ENCODE measurements at places on chromosomes 7 and 10.

DNA sequence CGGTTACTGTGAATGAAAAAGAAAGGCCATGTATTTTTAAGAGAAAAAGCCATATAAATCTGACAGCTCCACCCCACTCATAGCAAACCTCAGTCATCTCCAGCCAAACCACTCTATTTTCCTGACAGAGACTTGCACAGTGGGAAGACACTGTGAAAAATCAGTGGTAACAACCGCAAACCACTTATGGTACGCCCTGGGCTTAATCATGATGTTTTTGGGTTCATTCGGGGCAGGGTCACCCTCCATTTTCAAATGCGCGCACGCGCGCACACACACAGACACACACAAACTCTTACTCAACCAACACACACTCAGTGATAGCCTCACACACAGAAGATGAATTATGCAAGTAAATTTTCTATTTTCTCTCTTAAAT, 82.1 kb upstream of the HPS1 start:
- DNase-seq, result no peak

DNA sequence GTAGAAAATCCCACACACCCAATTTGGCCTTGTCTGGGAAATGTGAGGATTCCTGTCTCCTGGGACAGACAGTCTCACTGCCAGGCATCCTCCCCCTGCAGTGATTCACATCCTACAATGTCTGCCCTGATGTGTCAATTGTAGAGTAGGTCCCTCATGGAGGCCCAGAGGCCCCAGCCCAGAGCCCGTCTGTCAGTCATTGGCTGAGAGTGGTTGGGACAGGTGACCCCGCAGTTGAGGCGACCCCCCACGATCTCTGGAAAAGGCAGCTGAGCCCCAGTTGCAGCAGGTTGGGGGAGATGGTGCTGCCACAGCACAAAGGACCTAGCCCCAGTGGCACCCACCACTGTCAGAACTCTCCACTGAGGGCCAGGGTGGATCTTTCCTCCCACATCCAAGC, 84.3 kb upstream of the INSIG1 start:
- no peak for DNase-seq

- no peak for DNase-seq
Observed at GRCh38 chr10:101612872-101613271, 24.8 kb downstream of the DPCD start.

GRCh38 chr7:154965014-154965413, 37.9 kb downstream of the PAXIP1 start:
- DNase-seq, result no peak

DNA sequence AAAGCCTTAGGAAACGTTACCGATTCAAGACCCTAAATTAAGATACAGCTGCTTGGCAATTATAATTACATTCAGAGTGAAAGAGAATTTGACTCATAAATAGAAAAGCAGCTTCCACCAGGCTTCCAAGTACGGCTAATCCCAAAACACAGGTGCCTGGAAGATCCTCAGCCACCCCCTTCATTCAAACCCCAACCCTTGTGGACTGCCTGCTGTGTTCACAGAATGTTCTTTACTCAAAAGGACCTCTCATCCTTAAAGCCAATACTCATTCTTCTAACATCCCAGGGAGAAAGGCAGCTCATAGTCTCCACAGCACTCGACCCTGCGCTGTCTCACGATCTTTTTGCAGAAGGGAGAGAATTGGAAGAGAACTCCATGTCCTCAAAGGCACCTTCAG, 32.9 kb downstream of the RNF32 start:
- DNase-seq, result no peak

- peak; percentile 90 for DNase-seq
Observed at GRCh38 chr10:119178372-119179119, at the start of gene PRDX3. Gene PRDX3 (minus strand): TSS chr10:119178812. CDS start chr10:119178790, 22 bp downstream.

GRCh38 chr10:30430544-30431298, 3.3 kb upstream of the MAP3K8 start:
- DNase-seq, result no peak

GRCh38 chr7:40583667-40584444, 449.1 kb downstream of the SUGCT start:
- DNase-seq, result no peak

DNA sequence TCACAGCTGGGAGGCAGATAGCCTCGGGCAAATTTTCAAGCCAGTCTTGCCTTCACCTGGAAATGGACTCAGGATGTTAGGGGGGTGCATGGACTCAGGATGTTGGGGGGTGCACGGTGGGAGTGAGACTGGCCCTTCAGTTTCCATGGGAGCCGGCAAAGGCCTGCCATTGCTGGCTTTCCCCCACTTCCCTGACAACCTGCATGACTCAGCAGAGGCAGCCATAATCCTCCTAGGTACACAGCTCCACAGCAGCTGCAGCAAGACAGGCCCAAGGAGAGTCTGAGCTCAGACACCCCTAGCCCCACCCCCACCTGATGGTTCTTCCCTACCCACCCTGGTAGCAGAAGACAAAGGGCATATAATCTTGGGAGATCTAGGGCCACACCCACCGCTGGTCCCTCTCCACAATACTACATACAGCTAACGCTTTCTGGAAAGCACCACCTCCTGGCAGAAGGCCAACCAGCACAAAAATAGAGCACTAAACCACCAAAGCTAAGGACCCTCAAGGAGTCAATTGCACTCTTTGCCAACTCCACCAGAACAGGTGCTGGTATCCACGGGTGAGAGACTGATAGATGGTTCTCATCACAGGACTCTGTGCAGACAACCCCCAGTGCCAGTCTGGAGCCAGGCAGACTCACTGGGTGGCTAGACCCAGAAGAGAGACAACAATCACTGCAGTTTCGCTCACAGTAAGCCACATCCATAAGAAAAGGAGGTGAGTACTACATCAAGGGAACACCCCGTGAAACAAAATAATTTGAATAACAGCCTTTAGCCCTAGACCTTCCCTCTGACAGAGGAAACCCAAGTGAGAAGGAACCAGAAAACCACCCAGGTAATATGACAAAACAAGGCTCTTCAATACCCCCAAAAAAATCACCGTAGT, 18.3 kb downstream of the C7orf25 start:
- no peak for DNase-seq

- DNase-seq, result no peak
Observed at GRCh38 chr10:49393757-49394156, 2.1 kb downstream of the DRGX start.

DNA sequence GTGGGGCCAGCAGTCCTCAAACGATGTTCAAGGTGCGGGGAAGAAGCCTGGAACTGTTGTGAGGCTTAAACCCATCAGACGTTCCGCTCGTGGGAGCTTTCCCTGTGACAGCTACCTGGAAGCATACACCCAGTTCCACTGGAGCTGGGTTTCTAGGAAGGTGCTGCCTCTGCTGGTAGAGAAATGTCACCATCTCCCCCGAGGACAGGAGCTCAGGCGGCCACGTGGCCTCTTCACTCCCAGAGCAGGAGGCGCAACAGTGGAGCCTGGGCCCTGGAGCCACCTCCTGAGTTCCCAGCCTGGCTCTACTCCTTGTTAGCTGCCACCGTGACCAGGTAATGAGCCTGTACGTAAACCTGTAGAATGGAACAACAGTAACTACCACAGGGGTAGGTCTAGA, 156.1 kb downstream of the ADARB2 start:
- no peak for DNase-seq

GRCh38 chr7:33743594-33743993, 161.7 kb upstream of the BMPER start:
- DNase-seq, result no peak

DNA sequence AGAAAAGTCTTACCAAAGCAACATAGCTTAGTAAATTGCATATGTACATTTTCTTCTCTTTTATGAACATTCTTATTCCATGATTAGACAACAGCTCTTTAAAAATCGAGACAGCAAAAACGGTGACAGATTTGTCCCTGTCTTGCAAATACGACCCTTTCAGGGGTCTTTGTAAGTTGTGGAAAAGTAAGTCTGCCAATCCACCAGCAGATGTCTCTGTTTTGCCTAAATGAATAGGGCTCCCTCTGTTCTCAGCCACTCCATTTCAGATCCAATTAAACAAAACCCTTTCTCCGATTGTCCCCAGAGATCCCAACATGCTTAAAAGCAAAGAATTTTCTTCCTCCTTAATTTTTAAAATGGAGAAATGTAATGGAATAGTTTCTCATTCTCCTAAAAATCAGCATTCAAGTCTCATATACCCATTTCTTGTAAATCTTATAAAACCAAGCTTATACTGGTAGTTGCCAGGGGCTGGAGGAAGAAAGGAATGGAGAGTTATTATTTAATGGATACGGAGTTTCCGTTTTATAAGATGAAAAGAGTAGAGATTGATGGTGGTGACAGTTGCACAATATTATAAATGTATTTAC, 61.0 kb upstream of the NFE2L3 start:
- no peak for DNase-seq

DNA sequence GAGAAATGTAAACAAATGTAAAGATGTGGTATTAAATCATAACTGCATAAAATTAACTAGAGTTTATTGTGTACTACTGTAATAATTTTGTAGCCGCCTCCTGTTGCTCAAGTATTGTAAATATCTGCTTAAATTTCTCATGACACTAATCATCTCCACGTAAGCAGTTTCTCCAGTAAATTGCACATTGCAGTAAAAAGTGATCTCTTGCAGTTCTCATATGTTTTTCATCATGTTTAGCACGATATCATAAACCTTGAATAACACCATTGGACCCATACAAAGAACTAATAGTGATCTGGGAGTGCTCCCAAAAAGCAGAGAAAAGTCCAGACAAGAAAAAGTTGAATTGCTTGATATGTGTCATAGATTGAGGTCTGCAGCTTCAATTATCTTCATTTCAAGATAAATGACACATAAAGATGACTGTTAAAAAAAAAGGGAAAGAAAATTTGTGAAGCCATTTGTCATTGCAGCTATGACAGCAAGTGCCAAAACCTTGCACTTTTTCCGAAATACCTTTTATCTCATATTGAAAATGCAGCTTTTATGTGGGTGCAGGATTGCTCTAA, 15.3 kb downstream of the LIPA start:
- no peak for DNase-seq
